ENCODE measurements at places on chromosomes 13 and 19. TPM values are rescaled to one million over a fixed set of nuclear protein-coding genes. Genes with fewer than 3 reads are reported as not detected.

The LSR gene
- 0.28 TPM for total RNA-seq

The ATXN8OS gene
- total RNA-seq: not detected

The AKT1S1 gene
- total RNA-seq: 7.9 TPM

The RTBDN gene
- not detected for total RNA-seq

The KLK5 gene
- under 0.01 TPM for total RNA-seq

The TBXA2R gene
- total RNA-seq: 2.1 TPM

The RPL13A gene
- total RNA-seq: 2,978 TPM

The ZNF20 gene
- 7.0 TPM for total RNA-seq

The HSPB6 gene
- total RNA-seq: 36.4 TPM

The ZNF540 gene
- 2.3 TPM for total RNA-seq

The NDFIP2 gene
- total RNA-seq: 40.3 TPM

The ACP7 gene
- 1.7 TPM for total RNA-seq

The CGB2 gene
- not detected for total RNA-seq

The MEIS3 gene
- 24.3 TPM for total RNA-seq

The DNAJC3 gene
- total RNA-seq: 105 TPM

The COMP gene
- total RNA-seq: 0.77 TPM

The ARHGAP33 gene
- total RNA-seq: 2.9 TPM

The KLK11 gene
- not detected for total RNA-seq

The SULT2A1 gene
- total RNA-seq: not detected

The RASIP1 gene
- 0.85 TPM for total RNA-seq

The ZGLP1 gene
- 1.1 TPM for total RNA-seq

The AP2S1 gene
- total RNA-seq: 174 TPM

The ZNF471 gene
- 4.8 TPM for total RNA-seq

The COL5A3 gene
- total RNA-seq: 4.0 TPM

The FGF14 gene
- not detected for total RNA-seq

The B3GNT8 gene
- total RNA-seq: 0.96 TPM

The ADAMTS10 gene
- 15.8 TPM for total RNA-seq

The ZNF675 gene
- 7.5 TPM for total RNA-seq

The C3 gene
- 16.5 TPM for total RNA-seq

All from regular cardiac myocyte (primary cell).